ENCODE measurements at places on chromosomes 1 and 21. TPM values are rescaled to one million over a fixed set of nuclear protein-coding genes. Genes with fewer than 3 reads are reported as not detected.

- peak; percentile 79 for DNase-seq
These were observed at the start of gene MAPKAPK2 for GRCh38 chr1:206684478-206685333. TSS of gene MAPKAPK2 (plus strand) at chr1:206684905. CDS start at chr1:206685230, 325 bp downstream.

- DNase-seq: no peak
These were observed 15.2 kb upstream of the ST3GAL3 start for GRCh38 chr1:43691871-43692815.

GRCh38 chr21:10616535-10616934 lies 95.2 kb downstream of the TPTE start:
- DNase-seq: no peak

The CHTOP gene
- total RNA-seq: 71.8 TPM

All from mucosa of descending colon (tissue), 3 donors.